NCI-H187 treated with DMSO at 0.1 percent for 48 hours (cell line): ENCODE measurements at places on chromosomes 16 and 17.

GRCh38 chr16:15643946-15644250, 944 bp upstream of the MARF1 start:
- DNase-seq = no peak

DNA sequence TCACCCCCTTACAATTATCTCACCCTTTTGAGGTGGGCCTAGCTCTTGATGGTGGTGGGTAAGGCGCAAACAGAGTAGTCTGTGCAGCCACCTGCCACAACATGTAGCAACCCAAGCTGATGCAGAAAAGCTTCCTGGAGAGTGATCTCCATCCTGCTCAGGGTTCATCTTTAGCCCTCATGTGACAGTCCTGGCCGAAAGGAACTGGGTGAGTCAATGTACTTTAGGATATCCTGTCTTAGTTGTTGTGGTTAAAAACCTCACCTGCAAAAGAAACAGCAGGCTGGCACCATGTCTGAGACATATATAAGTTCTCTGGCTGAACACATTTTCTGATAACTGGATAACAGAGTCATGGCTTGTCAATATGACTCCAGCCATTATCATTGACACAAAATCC, 183.5 kb upstream of the CPHXL start:
- no peak for DNase-seq

DNA sequence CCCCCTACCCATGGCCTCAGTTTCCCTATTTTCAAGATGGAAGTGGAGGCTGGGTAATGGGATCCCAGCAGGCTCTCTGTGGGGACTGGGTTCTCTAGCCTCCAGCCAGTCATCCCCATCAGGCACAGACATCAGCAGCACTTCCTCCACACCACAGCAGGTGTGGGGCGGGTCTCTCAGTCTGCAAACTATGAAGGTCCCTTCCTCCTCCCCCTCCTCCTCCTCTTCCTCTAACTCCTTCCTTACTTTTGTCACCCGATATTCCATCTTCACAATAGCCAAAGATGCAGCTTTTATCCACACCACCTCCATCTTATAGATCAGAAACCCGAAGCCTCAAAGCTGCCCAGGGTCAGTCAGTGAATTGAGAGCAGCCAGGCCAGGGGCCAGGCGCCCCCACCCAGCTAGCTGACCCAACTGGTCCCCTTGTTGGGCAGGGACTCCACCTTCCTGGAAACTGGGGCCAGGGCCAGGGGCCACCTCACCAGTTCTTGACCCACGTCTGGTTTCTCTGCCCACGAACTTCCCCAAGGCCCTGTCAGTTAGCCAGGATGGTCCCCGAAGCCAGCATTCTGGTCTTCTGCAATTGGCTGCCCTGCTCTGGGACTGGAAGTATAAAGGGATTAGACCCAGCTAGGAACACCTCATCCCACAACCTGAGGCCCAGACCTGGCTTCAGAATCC, 2.5 kb downstream of the FAM83G start:
- DNase-seq = no peak

DNA sequence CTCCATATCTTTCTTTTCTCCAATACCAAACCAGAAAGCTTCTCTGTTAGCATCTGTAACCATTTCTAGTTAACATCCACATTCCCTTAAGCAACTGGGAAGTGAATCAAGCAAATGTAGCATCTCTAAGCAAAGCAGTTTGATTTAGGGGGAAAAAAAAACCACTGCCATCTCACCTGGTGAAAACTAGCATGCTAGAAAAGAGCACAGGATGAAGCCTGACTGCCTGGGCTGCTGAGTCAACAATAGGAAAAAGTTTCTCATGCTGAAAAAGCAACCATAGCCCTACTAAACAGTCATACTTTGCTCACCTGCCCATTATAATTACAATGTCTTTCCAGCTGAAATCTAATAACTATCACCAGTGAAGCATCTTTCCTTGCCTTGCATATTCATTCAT, 139.3 kb downstream of the ANKFN1 start:
- no peak for DNase-seq

GRCh38 chr16:4380119-4381063, 8.7 kb downstream of the VASN start:
- no peak for DNase-seq

DNA sequence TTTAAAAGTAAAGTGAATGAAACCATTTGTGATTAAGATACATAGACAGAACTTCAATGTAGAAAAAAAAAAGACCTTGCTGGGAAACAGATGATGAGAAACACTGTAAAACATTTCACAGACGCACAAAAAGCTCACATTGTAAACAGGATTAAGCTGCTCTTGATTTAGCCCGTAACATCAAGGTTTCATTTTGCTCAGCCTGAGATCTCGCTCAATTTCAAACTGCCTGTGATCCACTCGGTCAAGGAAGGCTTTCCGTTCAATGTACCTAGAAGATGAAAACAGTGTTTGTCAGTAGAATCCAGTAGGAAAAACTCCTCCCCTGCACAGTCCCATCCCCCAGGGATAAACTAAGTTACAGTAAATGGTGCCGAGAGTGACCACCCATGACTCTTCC, 42.3 kb upstream of the BCAR1 start:
- no peak for DNase-seq

GRCh38 chr16:64791756-64792155, 330.1 kb downstream of the CDH11 start:
- no peak for DNase-seq
